ENCODE measurements at places on chromosomes 6 and 20.

DNA sequence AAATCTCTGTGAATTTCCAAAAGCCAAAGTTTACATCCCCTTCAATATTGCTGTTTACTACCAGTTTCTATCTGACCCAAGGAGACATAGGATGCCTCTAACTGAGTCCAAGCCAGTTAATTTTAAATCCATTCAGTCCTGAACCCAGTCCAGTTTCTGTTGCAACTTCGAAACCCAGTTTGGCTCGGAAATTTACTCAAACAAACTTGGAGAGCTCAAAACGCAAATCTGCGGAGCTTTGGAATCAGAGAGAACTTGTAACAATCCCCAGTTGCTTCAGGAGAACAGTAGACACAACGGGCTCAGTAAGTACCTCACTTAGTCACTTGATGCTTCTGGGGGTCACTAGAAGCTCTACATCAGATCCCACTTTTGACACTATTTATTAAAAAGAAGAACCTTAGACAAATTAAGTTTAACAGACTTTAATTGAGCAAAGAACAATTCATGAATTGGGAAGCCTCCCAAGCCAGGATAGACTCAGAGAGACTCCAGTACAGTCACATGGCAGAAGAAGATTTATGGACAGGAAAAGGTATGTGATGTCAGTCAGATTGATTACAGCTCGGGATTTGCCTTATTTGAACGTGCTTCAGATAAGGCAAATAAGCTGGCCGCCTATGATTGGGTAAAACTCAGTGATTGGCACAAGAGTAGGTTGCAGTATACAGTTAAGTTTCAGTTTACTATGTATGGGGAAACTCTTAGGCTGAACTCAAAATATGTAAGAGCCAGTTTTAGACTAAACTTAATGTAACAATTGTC lies 118.0 kb downstream of the RFPL4B start:
- no peak for DNase-seq

GRCh38 chr20:11792568-11792953 lies 125.1 kb upstream of the BTBD3 start:
- no peak for DNase-seq

DNA sequence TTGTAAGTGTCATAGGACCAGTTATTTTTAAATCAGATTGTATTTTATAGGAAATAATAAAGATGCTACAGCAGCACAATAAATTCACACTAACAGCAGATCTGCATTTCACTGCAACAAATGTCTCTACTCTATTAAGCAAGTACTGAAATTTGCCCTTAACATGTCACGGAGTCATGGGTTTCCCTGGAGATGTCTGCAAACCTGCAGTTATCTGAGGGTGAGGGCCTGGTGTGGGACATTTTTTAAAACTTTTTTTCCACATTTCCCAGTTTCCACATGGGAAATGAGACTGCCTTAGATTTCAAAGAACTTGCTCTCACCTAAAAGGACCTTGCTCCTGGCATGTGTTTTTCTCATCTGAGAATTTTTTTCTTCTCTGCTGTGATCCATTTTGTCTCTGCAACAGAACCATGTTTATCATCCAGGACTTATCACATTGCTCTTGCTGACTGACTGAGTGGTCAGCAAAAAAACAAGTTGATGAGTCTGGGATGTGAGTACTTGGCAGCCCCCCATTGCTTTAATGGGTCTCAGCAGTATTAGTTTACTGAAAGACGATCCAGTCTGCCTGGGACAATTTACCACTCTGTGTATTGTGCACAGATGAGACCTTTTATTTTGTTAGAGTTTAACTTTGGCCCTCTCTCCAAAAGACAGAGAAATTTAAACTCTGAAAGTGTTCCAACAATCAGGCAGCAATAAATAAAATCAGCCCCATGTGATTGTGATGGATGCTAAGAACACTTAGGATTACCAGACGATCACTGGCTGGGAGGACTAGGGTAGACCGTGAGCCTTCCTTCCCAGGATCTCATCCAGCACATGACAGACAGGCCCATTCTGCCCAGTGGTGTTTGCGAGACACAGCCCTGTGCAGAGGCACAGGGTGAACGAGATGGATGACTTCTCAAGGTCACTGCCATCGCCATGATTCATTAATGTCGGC lies 268.8 kb downstream of the BTBD9 start:
- DNase-seq: peak; percentile 48

GRCh38 chr6:157747370-157747769 lies 75.7 kb upstream of the SNX9 start:
- no peak for DNase-seq

DNA sequence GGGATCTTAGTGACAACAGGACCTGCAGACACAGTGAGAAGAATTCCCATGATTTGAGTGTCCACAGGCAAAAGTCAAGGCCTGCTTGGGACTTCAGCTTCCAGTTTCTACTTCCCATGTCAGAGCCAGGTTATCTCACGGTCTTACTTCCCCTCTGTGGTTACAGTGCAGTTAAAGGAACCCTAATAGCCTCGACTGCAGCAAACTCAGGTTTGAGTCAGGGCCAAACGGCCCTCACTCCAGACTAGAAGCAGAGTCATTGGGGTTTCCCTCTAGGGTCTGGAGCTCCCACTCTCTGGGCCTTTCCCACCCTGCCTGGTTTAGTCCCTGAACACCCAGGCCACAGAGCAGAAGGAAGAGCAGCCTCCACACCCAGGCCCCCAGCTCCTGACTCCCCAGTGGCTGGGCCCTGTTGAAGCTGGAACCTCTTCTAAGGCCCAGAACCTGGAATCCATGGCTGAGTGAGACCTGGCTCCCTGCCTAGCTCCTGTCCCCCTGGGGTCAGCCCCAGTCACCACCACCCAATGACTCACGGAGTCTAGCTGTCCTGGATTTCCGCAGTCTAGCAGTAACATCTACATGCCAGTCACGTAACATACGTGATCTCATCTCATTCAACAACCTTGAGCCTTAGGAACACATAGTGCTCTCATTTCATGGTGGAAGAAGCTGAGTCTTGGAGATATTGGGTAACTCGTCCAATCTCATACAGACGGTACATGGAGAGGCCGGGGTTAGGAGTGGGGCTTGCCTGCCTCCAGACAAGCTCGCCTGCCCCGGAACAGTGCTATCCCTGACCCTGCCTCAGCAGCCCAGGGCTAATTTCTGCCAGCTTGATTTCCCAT lies 9.2 kb upstream of the GHRH start:
- DNase-seq: no peak

DNA sequence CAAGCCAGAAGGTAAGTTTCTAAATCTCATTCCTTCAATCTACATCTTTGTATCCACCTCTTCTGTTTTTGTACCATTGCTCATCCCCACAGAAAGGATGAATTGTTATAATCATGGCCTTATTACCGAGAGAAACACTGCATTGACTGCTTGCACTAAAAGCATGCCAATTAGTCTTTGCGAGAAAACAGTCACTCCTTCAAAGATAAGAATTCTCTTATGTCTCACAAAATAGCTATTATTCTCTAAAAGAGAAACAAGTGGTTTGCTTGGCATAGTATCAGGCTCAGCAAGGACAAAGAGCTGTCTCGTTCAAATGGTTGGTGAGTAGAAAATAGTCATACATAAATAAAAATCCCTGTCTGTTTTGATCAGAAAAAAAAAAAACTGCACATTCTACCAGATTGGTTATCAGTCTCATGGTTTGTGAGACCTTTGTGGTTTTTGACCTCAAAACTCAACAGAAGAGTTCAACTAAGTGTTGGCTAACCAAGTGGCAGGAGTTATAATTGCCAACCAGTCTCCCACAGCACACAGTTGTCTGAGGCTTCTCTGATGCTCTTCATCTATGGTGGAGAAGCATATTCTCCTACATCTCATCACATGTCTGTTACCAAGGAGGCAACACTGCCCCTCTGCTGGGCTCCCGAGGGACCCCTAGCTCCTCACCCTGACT lies 35.1 kb upstream of the ARMH2 start:
- DNase-seq: no peak

GRCh38 chr6:79984261-79984660 lies 20.2 kb upstream of the TTK start:
- DNase-seq: peak; percentile 38

DNA sequence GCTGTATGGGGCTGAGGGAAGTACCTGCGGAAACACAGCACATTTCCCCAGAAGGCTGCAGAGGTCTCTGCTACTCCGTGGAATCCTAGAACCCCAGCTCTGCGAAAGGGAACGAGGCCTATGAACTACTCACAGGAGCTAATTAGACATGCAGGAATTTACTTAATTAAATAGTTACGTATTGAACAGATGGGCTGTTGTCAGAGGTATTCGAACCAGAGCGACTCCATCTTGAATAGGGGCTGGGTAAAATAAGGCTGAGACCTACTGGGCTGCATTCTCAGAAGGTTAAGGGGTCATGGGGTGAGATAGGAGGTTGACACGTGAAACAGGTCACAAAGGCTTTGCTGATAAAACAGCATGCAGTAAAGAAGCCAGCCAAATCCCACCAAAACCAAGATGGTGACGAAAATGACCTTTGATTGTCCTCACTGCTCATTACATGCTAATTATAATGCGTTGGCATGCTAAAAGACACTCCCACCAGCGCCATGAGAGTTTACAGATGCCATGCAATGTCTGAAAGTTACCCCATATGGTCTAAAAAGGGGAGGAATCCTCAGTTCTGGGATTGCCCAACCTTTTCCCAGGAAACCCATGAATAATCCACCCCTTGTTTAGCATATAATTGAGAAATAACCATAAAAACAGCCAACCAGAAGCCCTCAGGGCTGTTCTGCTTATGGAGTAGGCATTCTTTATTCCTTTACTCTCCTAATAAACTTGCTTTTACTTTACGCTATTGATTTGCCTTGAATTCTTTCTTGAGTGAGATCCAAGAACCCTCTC lies 14.7 kb upstream of the SSTR4 start:
- DNase-seq: no peak

GRCh38 chr6:113104541-113104940 lies 752.6 kb upstream of the MARCKS start:
- no peak for DNase-seq

GRCh38 chr6:150373260-150373701 lies 4.5 kb downstream of the IYD start:
- DNase-seq: no peak

Measured in tongue (tissue), 3 donors.